ENCODE measurements at places on chromosomes 12 and 14.

DNA sequence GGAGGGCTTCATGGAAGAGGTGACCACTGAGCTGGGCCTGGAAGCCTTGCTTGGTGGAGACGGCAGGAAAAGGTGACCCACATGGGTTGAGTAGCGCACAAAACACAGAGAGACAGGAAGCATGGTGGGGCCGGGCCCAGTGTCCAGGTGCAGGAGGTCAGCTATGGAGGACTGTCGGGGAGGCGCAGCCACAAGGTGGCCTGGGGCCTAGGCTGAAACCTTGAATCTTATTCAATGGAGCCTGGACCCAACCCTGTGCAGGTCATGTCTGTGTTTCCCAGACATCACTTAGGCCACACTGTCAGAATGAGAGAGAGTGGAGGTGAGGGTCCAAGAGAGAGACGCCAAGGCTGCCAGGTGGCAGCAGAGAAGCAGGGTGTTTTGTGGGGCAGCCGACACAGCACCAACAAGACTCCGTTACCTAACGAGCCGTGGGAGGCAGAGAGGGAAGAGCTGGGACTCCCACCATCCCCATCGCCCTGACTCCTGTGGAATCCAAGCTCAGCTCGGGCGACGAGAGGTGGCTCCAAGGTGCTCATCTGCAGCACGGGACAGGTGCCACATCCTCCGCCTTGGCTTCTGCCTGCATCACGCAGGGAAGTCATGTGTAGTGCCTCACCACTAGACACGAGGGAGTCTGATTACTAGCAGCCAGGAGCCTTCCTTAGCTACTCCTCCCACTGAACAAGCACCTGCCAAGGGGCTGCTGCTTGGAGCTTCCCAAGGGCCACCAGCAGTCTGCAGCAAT lies 38.7 kb downstream of the DEGS2 start:
- no peak for DNase-seq

GRCh38 chr14:30958555-30959407 lies 66.7 kb upstream of the AP4S1 start:
- no peak for DNase-seq

DNA sequence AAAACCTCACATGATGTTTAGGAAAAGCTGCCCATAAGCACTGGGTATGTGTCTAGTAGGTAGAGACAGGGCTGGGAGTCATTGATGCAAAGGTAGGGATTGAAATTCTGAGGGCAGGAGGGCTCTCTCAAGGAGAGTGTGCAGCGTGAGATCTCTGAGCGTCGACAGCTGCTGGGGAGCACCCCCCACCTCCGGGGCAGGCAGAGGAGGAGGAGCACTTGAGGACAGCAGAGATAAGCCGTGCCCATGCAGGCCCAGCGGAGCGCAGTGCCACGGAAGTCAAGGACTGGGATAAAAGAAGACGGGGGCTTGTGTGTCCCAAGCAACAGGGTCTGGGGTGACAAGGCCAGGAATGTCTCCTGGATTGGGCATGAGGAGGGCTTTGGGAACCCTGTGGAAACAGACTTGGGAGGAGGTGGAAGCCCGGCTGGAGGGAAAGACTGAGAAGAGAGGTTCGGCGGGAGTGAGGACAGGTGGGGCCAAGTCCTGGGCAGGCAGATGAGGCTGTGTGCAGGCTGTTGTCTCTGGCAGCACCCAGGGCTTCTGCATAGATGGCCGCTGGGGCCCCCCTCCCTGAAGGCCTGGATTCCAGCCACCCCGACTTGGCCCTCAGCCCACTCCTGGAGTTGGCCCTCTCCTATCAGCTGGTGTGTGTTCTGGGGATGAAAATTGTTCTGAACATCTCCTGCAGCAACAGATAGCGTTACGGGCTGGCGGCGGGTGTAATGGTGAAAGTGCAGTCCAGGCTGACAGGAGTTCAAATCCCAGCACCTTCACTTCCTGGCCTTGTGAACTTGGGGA lies 1.9 kb downstream of the CACNA2D4 start:
- no peak for DNase-seq

GRCh38 chr14:27211741-27212140 lies 613.9 kb upstream of the NOVA1 start:
- no peak for DNase-seq

- DNase-seq = no peak
These were observed 86.9 kb upstream of the CLEC14A start for GRCh38 chr14:38342803-38343202.

DNA sequence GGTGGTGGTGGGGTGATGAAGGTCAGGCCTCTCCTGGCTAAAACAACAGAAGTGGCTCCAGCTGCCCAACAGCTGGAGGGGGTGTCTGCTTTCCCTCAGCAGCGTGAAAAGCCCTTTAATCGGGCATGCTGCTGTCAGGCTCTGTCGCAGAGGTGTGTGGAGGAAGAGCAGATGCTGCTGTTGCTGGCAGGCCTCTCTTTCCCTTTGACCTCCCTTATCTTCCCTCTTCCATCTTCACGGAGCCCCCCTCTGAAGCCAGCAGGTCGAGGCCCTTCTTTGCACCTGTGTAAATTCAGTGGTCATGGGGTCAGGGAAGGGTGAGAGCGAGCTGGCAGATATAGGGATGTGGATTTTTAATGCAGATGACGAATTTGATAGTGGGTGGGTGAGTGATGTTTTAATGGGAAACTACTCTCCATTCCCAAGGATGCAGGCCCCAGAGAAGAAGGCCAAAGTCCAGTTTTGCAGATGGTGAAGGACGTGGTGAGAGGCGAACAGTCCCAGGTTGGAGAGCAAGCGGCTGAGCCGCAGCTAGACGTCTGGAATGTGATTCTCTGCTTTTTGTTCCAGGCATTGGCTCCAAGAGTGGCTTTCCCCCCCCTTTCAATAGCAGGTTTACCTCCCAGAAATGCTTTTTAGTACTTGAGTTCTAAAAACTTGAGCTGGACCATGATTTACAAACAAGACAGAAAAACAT lies 64.0 kb downstream of the SMOC1 start:
- no peak for DNase-seq

- no peak for DNase-seq
These were observed 1682.8 kb upstream of the FLRT2 start for GRCh38 chr14:83847102-83847501.

- DNase-seq = no peak
These were observed 659.8 kb downstream of the VRK1 start for GRCh38 chr14:97456958-97457357.

- no peak for DNase-seq
These were observed 77.4 kb upstream of the ALG10 start for GRCh38 chr12:33944703-33945437.

DNA sequence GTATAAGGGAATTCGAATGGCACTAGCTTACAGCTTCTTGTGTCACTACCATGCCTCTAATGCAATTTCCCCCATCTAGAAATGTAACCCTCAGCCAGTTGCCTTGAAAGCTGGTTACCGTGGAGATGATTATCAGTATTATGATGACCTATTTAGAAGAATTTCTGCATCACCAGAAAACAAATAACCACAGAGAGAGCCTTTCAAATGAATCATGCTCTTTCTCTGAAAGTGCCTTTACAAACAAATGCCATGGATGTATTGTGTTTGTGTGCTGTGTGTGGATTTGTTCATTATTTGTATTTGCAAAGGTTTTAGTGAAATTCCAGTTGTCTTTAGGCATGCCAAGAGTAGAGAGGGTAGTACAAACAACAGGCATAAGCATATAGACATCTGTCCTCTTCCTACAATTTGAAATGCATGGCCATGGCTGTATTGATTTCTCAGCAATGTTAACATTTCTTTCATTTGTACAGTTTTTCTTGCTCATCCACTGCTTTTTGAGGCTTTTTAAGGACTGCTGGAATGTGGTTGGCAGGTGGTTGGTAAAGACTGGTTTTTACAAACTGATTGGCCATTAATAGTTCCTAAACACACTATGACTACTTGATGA lies 266.5 kb downstream of the PAWR start:
- DNase-seq = no peak

DNA sequence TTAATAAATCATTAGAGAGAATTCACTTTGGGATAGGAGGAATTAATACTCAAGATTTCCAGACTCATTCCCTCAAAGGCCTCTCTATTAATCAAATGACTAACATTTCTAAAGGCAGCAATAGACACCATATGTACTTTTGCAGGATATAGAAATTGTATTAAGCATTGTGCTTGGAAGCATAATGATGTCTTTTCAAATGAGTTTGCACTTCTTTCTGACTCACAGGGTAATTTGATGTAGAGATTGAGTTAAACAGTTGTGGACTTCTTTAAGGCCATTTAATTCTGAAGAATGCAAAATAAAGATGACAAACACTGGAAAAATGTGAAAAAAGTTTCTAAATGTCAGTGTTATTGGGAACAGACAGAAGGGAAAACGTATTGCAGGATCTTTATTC lies 63.4 kb upstream of the CSRP2 start:
- no peak for DNase-seq

GRCh38 chr12:57340104-57340503 lies 89.1 kb upstream of the STAC3 start:
- DNase-seq = no peak

GRCh38 chr12:118959985-118960560 lies 21.3 kb upstream of the SRRM4 start:
- no peak for DNase-seq

- no peak for DNase-seq
These were observed 604 bp upstream of the MAGOHB start for GRCh38 chr12:10614056-10614370.

DNA sequence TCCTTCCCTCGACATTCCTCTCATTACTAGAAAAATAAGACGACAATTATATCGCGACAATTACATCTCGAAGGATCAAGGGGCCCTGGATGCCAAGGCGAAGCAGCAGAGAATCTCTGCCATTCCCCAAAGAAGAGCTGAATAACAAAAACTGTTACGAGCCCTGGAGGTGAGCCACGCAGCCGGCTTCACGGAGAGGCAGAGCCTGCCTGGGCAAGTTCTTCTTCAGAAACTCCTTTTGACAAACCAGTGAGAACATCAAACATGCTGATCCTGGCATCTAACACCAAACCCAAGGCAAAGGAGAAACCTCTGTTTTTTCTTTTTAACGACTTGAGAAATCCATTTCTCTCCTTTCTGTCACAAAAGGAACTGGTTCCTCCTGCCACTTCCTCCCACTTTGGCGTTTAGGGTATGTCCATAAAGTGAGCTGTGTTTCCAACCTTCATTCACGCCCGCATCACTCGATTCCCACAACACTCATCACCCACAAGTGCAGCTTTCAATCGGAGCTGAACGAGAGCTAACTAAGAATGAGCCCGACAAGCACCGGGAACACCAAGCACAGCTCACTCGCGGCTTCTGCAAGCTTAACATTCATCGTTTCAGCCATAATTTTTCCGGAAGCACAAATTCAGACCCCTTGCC lies 21.5 kb downstream of the CCDC88C start:
- no peak for DNase-seq

DNA sequence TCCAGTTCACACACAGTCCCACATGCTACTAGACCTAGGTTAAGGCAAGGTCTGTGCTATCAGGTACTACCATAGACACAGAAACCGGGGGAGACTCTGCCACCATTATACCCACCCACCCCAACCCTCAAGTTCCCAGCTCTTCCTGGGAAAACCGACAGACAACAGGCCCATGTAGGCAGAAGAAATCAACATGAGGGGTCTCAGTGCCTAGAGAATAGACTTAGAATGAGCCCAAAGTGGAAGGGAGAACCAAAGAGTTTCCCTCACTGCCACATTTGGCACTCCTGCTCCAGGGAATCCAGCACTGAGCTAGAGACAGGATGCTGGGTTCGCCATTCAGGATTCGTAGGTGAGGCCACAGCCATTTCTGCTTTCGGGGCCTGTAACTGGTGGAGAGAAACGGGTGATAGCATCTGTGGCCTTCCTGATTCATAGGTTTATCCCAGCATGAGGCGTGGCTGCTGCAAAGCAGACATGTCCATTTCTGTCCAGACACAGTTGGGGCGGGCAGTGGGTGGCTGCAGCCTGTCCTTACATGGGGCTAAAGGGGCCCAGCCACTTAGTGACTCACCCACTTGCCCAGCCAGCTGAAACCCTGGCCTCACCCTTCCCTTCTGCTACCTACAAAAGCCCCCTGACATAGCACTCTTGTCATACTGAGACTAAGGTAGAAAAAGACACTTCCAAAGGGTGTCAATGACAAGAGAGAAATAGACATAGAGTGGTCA lies 69.4 kb downstream of the IRF2BPL start:
- no peak for DNase-seq

GRCh38 chr14:57737598-57737997 lies 128.3 kb downstream of the SLC35F4 start:
- DNase-seq = no peak

DNA sequence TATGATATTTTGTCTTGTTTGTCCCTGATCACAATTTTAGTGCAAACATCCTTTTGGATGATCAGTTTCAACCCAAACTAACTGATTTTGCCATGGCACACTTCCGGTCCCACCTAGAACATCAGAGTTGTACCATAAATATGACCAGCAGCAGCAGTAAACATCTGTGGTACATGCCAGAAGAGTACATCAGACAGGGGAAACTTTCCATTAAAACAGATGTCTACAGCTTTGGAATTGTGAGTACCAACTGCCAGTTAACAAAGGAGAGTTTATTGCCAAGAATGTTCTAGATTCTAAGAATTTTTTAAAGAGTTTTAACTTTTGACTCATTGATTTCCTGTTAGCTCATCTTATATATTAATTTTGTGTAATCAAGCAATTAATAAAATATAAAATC lies 55.4 kb downstream of the IRAK3 start:
- DNase-seq = no peak

DNA sequence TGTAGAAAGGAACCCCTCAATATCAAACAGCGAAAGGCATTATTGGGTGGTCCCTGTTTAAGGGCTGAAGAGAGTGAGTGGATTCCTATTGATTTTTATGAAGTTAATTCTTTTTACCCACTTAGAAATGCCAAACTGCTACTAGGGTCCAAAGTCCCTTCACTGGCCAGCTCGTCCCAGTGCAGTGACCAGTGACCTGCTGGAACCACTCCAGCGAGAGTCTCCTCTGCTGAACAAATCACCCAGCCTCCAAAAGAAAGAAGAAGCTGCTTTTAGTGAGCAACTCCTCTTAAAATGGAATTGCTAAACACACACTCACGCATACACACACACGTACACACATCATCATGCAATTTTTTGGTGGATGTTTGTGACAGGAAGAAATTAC lies 198.2 kb upstream of the PLEKHG7 start:
- DNase-seq = no peak

- no peak for DNase-seq
These were observed 383.0 kb downstream of the LRIG3 start for GRCh38 chr12:58537278-58537677.

DNA sequence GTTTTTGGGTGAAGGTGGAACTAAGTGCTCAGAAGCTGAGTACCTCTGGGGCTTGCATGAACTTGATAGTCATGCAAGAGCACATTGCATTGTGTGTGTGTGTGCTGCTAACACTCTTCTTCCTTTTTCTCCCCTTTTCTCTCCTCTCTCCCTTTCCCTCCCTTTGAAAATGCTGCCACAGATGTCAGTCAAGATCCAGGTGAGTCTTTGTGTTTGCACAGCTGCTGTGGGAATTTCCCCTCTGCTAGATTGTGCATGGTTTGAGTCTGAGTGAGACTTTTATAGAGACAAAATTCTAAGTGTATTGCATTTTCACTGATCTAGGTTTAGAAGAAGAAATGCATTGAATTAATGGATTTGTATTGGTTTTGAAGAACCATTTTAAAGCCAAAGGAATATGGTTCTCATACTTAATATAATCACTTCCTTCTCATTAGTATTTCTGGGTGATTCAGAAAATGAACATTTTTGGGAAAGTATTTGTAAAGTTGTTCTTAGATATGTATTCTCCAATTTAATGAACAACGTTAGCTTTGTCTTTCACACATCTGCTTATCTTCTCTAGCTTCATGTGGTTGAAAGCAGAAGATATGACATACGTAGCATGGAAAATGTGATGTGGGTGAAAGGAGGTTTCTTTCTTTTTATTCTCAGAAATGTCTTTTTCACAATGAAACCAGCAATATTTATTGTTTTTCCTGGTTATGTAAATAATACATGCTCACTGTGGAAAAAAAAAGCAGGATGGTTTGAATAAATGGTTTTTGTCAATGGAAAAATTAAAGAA lies 108.5 kb downstream of the NRXN3 start:
- no peak for DNase-seq
